Naive B cell (primary cell): ENCODE measurements at places on chromosomes 3 and 15. TPM values are rescaled to one million over a fixed set of nuclear protein-coding genes. Genes with fewer than 3 reads are reported as not detected.

PRR20G gene
- polyA plus RNA-seq, result not detected

- no peak for DNase-seq
Observed at GRCh38 chr3:45964139-45964538, 20.9 kb downstream of the CXCR6 start.

DNA sequence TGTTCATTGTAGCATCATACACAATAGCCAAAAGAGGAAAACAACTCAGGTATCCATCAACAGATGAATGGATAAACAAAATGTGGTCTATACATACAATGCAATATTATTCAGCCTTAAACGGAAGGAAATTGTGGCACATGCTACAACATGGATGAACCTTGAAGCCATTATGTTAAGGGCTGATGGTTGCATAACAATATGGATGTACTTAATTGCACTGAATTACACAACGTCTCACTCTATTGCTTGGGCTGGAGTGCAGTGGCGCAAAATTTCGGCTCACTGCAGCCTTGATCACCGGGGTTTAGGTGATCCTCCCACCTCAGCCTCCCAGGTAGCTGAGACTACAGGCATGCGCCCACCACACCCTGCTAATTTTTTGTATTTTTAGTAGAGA is 7.0 kb upstream of the TMEM62 start:
- DNase-seq, result no peak

GRCh38 chr15:48928877-48929538 is 34.7 kb downstream of the SHC4 start:
- no peak for DNase-seq
